IgD-negative memory B cell (primary cell): ENCODE measurements at places on chromosomes 13 and 19. TPM values are rescaled to one million over a fixed set of nuclear protein-coding genes. Genes with fewer than 3 reads are reported as not detected.

The NFKBIB gene
- 18.2 TPM for polyA plus RNA-seq

The IGFL1 gene
- polyA plus RNA-seq: not detected

The NLRP5 gene
- not detected for polyA plus RNA-seq

The IRGC gene
- not detected for polyA plus RNA-seq

The SCEL gene
- polyA plus RNA-seq: not detected

The GTPBP3 gene
- 11.1 TPM for polyA plus RNA-seq

The MRPL54 gene
- polyA plus RNA-seq: 138 TPM

The AP1M1 gene
- polyA plus RNA-seq: 130 TPM

The RPL18A gene
- polyA plus RNA-seq: 5,234 TPM

The SLC25A41 gene
- not detected for polyA plus RNA-seq

The MEGF8 gene
- polyA plus RNA-seq: 0.90 TPM

The CYP2A7 gene
- not detected for polyA plus RNA-seq

The SYT5 gene
- polyA plus RNA-seq: 0.43 TPM

The FZR1 gene
- 19.2 TPM for polyA plus RNA-seq

The SLITRK6 gene
- not detected for polyA plus RNA-seq
